ENCODE measurements at places on chromosomes 6 and 20.

DNA sequence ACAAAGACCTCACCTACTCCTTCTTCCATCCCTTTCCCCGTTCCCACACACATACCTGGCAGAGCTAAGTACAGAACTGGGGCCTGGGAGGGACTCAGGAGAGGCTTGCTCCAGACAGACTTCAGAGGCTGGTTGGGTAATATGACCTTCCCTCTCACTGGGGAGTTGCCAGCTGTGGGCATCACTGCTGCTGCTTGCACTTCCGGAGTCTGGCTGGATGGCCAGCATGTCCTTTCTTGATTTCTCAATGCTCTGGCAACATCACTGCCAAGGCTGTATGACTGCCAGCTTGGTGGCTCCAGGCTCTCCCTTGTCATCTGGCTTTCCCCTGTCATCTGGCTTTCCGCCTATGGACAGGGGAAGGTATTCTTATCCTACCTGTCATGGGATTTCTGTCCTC, 47.8 kb downstream of the CDH22 start:
- no peak for DNase-seq

DNA sequence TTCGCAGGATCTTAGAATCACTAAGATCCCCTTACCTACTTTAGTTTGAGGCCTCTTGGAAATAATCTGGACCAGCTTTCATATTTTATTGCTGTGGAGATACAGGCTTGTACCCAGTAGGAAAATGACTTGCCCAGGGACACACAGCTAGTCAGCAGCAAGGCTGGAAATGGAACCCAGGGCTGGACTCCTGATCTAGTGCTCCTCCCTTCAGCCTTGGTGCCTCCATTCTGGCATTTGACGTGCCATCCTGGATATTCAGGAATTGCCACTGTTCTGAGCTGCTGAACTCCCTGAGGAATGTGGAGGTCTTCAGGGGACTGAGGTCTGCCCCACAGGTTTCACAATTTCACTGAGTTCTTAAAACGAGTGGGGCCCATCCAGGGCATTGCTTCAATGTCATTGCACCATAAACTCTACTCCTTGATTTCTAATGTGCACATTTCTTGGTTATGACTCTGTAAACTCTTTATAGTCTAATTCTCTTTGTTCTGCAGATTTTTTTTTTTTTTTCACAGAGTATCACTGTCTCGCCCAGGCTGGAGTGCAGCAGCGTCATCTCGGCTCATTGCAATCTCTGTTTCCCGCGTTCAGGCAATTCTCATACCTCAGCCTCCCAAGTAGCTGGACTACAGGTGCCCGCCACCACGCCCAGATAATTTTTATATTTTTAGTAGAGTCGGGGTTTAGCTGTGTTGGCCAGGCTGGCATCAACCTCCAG, 26.7 kb upstream of the CDKN1A start:
- no peak for DNase-seq

DNA sequence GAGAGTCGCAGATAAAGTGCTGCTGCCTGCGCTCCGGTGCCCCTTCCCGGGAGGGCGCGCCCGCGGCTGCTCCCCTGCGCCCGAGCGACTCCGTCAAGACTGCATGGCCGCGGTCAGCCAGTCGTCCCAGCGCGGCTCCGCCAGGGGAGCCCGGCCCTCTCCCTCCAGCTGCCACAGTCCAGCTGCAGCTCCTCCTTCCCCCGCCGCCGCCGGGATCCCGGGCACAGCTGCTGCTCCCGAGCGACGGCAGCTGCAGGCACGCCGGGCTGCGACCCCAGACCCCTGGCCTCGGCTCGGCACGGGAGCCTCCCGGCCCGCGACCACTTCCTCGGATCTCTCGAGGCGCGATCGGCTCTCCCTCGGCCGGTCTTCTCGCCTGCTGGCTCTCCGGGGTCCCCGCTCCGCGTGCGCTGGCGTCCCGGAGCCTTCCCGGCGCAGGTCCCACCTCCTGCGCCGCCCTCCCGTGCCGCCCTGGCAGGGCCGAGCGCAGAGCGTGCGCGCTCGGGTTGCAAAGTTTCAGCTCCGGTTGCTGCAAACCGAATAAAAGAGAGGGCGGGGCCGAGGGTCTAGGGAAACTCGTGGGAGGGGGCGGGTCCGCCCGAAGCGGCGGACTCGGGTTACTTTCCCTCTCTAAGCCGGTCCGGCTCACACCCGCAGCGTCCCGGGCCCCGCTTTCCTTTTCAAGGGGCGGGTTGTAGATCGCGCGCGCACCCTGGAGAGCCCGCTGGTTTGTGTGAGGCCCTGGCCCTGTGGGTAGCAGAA, at the start of gene CNKSR3:
Gene CNKSR3 (minus strand): TSS at position 542 of the 762 bp plus-strand sequence. CDS start 571 bp downstream, outside the sequence.
- DNase-seq = peak; percentile 96

- peak; percentile 60 for DNase-seq
These were observed 58.5 kb upstream of the CEP85L start for GRCh38 chr6:118709859-118710350.

All from fibroblast of skin of scalp (primary cell).